ENCODE measurements at places on chromosomes 7 and 10.

GRCh38 chr10:25849988-25850387 is 84.0 kb upstream of the MYO3A start:
- DNase-seq, result no peak

DNA sequence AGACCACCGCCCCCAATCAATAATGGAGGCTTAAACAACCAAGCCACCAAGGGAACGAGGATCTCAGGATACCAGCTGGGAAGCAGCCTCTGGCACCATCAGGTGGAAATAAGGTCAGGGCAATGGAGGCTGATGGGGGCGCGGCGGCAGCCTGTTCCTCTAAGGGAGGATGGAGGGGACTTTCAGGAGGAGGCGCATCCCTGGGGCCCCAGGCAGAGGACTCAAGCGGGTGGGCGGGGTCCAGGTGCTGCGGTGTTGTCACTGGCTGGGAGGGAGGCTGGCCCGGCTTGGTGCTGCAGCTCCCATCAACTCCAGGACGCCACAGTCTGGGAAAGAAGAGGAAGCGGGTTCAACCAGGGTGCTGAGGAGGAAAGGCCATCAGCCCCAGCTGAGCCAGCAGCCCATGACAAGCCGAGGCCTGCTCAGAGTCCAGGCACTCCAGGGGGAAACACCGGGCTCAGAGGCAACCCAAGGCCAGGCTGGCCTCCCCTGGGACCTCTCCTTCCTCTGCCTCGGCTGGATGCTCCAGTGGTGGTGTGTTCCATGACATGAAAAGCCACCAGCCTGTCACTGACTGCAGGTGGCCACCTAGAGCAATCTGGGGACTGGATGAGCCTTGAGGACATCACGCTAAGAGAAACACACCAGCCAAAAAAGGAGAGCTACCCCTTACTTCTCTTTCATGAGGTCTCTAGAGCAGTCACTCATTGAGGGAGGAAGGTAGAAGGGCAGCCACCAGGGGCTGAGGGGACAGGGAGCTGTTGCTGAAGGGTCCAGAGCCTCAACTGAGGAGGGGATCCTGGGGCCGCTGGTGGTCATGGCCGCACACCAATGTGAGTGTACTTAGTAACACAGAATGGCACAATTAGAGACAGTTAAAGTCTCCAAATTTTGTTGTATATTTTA is 4.6 kb downstream of the GIGYF1 start:
- no peak for DNase-seq

DNA sequence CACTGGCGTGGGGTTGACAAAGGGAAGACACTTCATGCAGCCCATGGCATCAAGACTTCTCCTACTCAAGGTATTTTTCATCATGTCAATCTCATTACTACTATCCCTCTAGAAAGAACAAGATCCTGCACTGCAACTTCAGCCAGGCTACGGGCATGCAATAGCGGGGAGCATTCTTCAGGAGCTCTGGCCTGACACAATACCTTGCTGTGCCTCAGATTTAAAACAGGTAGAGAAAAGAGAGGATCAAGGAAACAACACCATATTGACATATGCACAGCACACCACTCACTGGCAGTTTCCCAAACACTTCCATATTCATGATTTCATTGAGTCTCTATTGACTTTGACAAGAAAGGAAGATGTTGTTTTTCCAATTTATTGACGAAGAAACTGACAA is 51.5 kb downstream of the DOCK4 start:
- DNase-seq, result no peak

DNA sequence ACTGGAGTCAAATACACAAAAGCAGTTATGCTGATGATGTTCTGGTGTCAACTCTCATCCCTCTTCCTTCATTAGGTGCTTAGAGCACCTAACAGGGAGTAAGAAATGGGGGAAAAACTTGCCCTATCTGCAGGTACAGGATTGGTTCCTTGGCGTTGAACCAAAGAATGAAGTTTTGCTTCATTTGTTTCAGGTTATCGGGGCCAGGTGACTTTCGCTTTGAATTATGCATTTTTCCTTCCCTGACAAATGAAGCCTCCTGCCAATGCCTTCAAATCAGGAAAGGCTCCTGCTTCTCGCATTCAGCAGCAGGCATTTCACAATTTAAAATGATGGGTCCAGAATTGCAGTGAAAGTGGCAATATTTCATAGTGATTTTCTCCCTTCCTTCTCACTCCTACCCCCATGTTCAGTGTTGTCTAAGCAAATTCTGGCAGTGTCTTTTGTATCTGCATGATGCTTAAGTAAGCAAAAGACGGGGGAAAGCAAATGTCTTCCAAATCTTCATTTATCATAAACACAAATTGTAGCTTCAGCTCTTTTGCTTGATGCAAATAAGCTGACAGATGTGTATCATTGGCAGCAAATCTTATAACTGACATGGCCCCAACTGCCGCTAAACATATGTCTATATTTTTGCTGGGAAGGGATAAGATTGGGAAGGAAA is 29.4 kb downstream of the DNAJB9 start:
- no peak for DNase-seq

DNA sequence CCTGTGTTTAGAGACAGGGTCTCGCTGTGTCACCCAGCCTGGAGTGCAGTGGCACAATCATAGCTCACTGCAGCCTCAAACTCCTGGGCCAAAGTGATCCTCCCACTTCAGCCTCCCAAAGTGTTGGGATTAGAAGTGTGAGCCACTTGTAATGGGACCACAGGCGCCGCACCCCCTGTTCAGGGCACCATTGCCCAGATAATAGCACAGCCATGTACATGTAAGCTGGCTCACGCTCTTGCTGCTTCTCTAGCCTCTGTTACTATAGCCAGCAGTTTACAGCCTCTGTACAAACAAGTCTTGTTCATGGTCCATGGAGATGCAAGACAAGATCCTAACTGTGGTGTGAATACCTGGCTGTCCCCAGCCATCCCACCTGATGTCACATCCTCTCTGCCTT is 4.2 kb upstream of the MLXIPL start:
- DNase-seq, result no peak

- DNase-seq, result no peak
Measured at GRCh38 chr10:10499839-10500238, 517.8 kb upstream of the CELF2 start.

Data from activated CD4-positive, alpha-beta T cell treated with anti-CD3 and anti-CD28 coated beads for 4 hours (primary cell).